Lower lobe of right lung (tissue), 2 donors: ENCODE measurements at places on chromosomes 6 and 20. TPM values are rescaled to one million over a fixed set of nuclear protein-coding genes. Genes with fewer than 3 reads are reported as not detected.

- H3K4me3 ChIP-seq: no peak overlapping the region
- peaks cover 30% of the 10 kb centered on the region for H3K4me1 ChIP-seq
- H3K27ac ChIP-seq: peak overlapping the region; percentile 28
- H3K27me3 ChIP-seq: no peaks in the 10 kb centered on the region
- no peaks in the 10 kb centered on the region for H3K36me3 ChIP-seq
- no peak for DNase-seq
These were observed 184.0 kb downstream of the PDE7B start for GRCh38 chr6:136035378-136036070.

DNA sequence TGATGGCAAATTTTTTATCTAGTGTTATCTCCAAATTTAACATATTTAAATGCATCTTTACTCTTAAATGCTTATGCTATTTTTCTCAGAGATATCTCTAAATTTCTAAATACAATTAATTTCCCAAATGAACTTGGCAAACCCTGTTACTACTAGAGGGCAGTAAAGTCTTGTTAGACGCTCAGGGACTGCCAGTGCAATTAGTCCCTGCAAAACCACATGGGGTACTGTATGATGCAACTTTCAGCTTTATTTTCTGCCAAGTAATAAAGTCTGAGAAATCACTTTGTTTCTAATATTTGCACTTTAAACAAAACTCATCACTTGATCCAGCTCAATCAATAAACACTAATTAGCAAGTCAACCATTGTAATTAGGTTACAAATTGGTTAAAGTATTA is 76.0 kb upstream of the ADGRB3 start:
- H3K27ac ChIP-seq: no peak overlapping the region
- H3K4me1 ChIP-seq: no peaks in the 10 kb centered on the region
- no peak overlapping the region for H3K4me3 ChIP-seq
- no peaks in the 10 kb centered on the region for H3K27me3 ChIP-seq
- no peak for DNase-seq

GRCh38 chr6:125562156-125562555 is 187.3 kb upstream of the HEY2 start:
- no peak for DNase-seq
- H3K4me1 ChIP-seq: no peaks in the 10 kb centered on the region
- no peak overlapping the region for H3K27ac ChIP-seq
- H3K4me3 ChIP-seq: no peak overlapping the region

GRCh38 chr6:146857180-146857979 is 258.6 kb downstream of the ADGB start:
- no peaks in the 10 kb centered on the region for H3K36me3 ChIP-seq
- peaks cover 6% of the 10 kb centered on the region for H3K4me1 ChIP-seq
- H3K27me3 ChIP-seq: no peaks in the 10 kb centered on the region
- peak overlapping the region; percentile 73 for H3K27ac ChIP-seq

DNA sequence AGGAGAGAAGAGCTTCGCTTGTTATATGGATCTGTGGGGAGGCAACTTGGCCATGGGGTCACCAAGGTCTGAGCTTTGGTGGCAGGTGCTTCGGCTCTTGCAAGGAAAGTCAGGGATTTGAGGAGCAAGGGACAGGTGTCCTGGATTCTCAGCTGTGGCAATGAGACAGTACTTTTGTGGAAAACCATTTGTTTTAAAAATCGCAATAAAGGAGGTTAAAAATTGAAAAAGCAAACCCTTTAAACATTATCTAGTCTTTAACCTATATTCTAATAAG is 64.3 kb downstream of the NOL4L start:
- no peak for DNase-seq
- H3K4me1 ChIP-seq: peaks cover 23% of the 10 kb centered on the region
- no peak overlapping the region for H3K4me3 ChIP-seq
- H3K27ac ChIP-seq: no peak overlapping the region
- H3K27me3 ChIP-seq: no peaks in the 10 kb centered on the region

DNA sequence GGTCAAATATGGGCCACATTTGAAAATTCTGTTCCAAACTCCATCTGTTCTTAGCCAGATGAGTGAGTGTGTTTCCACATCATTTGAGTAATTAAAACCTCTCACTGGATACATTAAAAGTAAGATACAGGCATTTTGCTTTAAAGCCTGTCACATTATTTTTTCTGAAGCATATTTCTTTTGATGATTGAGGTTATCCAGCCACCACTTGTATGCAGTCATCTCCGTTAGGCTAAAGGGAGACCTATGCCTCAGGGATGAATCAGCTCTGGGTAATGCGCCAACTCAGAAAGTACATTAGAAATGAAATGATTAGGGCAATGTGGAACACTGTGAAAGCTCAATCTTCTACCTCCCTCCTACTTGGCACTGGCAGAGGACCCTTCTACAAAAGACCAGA is 90.7 kb downstream of the SNAP25 start:
- no peaks in the 10 kb centered on the region for H3K4me1 ChIP-seq
- H3K36me3 ChIP-seq: no peaks in the 10 kb centered on the region
- H3K4me3 ChIP-seq: no peak overlapping the region
- H3K27me3 ChIP-seq: no peaks in the 10 kb centered on the region
- no peak overlapping the region for H3K27ac ChIP-seq
- no peak for DNase-seq

DNA sequence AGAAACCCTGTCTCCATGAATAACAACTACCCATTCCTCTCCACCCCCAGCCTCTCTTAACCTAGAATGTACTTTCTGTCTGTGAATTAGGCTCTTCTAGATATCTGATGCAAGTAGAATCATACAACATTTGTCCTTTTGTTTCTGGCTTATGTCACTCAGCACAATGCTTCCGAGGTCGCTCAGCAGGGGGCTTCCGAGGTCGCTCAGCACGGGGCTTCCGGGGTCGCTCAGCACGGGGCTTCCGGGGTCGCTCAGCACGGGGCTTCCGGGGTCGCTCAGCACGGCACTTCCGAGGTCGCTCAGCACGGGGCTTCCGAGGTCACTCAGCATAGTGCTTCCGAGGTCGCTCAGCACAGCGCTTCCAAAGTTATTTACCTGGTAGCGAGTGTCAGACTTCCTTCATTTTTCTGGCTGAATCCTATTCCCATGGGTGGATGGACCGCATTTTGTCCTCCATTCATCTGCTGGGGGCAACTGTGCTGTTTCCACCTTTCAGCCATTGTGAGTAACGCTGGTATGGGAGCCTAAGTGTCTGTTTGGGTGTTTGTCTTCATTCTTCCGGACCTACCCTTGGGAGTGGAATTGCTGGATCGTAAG is 31.0 kb upstream of the BHLHE23 start:
- no peak overlapping the region for H3K4me3 ChIP-seq
- no peaks in the 10 kb centered on the region for H3K36me3 ChIP-seq
- peaks cover 62% of the 10 kb centered on the region for H3K27me3 ChIP-seq
- H3K27ac ChIP-seq: no peak overlapping the region
- peak; percentile 28 for DNase-seq
- H3K4me1 ChIP-seq: peaks cover 5% of the 10 kb centered on the region

GRCh38 chr6:105804424-105804823 is 281.7 kb upstream of the PRDM1 start:
- no peak overlapping the region for H3K4me3 ChIP-seq
- peaks cover 2% of the 10 kb centered on the region for H3K4me1 ChIP-seq
- H3K36me3 ChIP-seq: no peaks in the 10 kb centered on the region
- no peak overlapping the region for H3K27ac ChIP-seq
- DNase-seq: no peak
- no peaks in the 10 kb centered on the region for H3K27me3 ChIP-seq

- H3K4me3 ChIP-seq: no peak overlapping the region
- no peak for DNase-seq
- no peaks in the 10 kb centered on the region for H3K36me3 ChIP-seq
- H3K4me1 ChIP-seq: no peaks in the 10 kb centered on the region
- H3K27ac ChIP-seq: no peak overlapping the region
- no peaks in the 10 kb centered on the region for H3K27me3 ChIP-seq
These were observed 45.6 kb downstream of the PDE7B start for GRCh38 chr6:135897087-135897486.

DNA sequence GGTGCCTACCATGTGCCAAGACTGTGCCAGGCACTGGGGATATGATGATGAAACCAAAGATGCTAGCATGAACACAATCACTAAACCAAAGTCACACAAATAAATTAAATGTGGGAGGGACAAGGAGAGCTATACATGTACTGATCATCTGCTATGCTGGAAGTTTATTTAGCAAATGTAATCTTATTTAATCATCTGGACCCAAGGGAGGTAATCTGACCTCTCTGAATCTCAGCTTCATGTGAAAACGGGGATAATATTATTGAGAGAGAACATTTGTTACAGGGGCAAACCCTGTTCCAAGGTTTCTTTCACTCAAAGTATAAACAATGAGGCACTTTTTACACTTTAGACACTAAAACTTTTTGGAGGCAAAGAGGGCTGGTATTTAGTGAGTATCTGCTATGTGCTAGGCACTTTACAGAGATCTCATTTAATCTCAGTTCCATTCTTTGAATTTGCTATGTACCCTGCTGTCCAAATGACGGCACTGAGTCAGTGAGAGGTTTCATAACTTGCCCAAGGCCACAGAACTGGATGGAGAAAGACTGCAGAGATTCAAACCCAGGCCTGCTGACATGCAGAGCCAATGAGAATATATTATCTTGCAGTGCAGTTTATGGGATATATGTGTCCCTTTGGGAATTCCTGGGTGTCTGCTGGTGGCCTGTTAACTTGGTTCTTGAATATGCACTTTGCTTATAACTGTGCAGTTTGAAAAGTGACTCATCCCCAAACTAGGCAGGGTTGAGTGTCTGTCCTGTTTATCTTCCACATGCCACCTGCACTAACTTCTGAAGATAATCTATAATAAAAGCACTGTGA is 3.3 kb upstream of the ASXL1 start:
- H3K36me3 ChIP-seq: no peaks in the 10 kb centered on the region
- peaks cover 13% of the 10 kb centered on the region for H3K4me1 ChIP-seq
- no peak for DNase-seq

DNA sequence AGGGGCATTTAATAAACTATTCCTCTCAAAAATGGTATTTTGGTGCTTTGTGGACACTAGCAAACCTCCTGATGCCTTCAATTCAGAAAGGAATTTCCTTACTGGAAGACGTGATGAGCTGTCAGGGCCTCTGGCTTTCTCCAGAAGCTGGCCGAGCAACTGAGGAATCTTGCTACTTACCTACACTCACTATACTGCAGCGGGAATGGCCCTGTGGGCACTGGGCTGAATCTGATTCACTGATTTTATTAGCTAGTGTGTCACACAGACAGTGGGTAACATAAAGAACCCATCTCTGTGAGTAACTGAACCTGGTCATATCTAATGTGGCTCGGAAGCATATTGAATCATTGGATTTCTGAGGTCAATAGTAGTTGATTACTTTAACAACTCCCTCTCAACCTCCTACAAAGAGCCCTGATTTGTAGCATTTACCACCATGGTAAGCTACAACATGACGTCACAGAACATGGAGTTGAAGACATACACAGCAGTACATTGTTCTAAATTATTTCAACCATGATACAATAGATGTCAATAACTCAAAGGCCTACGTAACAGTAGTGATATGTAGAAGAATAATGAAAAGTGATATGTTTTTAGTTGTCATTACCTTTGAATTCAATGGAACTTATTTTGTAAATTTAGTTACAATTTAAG is 232.1 kb downstream of the SYNE1 start:
- H3K36me3 ChIP-seq: peaks cover 5% of the 10 kb centered on the region
- H3K27me3 ChIP-seq: no peaks in the 10 kb centered on the region
- no peak overlapping the region for H3K4me3 ChIP-seq

DNA sequence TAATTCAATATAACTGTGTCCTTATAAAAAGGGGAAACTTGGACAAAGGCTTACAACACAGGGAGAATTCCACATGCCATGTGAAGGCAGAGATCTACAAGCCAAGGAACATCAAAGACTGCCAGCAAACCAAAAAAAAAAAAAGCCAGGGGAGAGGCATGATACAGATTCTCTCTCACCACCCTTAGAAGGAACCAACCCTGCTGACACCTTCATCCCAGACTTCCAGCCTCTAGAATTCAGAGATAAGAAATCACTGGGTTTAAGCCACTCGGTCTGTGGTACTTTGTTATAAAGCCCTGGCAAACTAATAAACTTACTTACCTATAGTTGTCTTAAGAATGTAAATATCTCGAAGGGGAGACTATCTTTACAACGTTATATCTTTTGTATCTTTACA is 4.4 kb downstream of the SERINC3 start:
- peaks cover 23% of the 10 kb centered on the region for H3K36me3 ChIP-seq
- no peak overlapping the region for H3K4me3 ChIP-seq
- no peak for DNase-seq
- H3K4me1 ChIP-seq: peaks cover 67% of the 10 kb centered on the region

- peak overlapping the region; percentile 41 for H3K4me3 ChIP-seq
- peaks cover 29% of the 10 kb centered on the region for H3K4me1 ChIP-seq
- DNase-seq: no peak
- no peaks in the 10 kb centered on the region for H3K36me3 ChIP-seq
- H3K27me3 ChIP-seq: no peaks in the 10 kb centered on the region
These were observed 40.1 kb upstream of the PMEPA1 start for GRCh38 chr20:57749869-57750268.

DNA sequence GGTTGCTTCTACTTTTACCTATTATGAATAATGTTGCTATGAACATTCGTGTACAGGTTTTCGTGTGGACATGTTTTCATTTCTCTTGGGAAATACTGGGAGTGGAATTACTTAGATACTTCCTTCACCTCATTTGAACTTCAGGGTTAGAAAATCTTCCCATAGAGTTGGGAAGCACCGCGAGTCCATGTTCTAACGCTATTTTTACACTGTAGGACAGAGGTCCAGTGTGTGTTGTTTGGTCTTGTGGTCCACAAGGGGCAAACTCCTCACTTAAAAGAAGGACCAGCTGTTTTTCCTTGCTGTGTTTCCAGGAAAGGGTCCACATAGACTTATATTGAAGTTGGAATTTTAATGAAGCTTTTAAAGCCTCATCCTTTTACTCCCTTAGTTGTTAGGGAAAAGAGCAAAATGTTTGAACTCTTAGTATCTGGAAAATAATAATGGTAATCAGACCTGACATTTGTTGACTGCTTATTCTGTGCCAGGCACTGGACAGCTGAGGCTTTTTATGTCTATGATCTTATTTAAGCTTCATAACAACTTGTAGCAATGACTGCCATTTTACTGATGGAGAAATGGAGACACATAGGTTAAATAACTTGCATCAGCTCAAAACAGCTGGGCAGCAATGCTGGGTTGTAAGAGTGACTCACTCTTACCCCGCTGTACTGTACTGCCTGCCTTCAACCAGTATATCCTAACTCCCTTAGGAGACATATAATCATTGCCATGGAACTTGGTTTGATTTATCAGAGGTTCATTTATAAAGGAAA is 52.0 kb downstream of the CDC5L start:
- peaks cover 5% of the 10 kb centered on the region for H3K36me3 ChIP-seq
- DNase-seq: no peak
- no peaks in the 10 kb centered on the region for H3K4me1 ChIP-seq
- no peak overlapping the region for H3K27ac ChIP-seq
- no peaks in the 10 kb centered on the region for H3K27me3 ChIP-seq

- no peak for DNase-seq
- no peaks in the 10 kb centered on the region for H3K36me3 ChIP-seq
- no peak overlapping the region for H3K4me3 ChIP-seq
- no peaks in the 10 kb centered on the region for H3K4me1 ChIP-seq
- no peak overlapping the region for H3K27ac ChIP-seq
These were observed 19.3 kb upstream of the SASH1 start for GRCh38 chr6:148323344-148323743.

Gene UNC5CL
- total RNA-seq: 1.1 TPM

Gene BHLHE23
- total RNA-seq: not detected

Gene RIN2
- 101 TPM for total RNA-seq

Gene CAGE1
- not detected for total RNA-seq

Gene MYB
- 6.1 TPM for total RNA-seq

Gene TGM2
- 362 TPM for total RNA-seq

Gene ZHX3
- 34.5 TPM for total RNA-seq

Gene ITPR3
- 74.7 TPM for total RNA-seq

Gene STMND1
- total RNA-seq: 4.9 TPM
